ENCODE measurements at places on chromosomes 4 and X.

DNA sequence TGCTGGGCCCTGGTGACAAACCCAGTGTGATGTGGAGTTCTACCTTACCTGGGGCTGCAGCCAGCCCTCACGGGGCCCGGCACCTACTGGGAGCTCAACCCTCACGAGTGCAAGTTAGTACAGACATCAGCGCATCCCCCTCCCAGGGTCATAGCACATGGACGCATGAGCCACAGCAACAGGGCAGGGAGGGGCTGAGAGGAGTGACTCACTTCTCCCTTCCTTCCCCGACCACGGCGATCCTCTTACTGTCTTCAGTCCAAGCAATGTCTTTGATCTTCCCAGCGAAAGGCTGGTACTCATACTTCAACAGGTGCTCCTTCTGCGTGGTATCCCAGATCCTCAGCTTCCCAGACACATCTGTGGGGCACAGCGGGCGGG, 17.8 kb downstream of the WDR1 start:
- no peak for DNase-seq

GRCh38 chr4:105283501-105283900, 136.8 kb downstream of the TET2 start:
- DNase-seq, result no peak

- no peak for DNase-seq
Observed at GRCh38 chr4:23455456-23456158, 434.2 kb downstream of the PPARGC1A start.

DNA sequence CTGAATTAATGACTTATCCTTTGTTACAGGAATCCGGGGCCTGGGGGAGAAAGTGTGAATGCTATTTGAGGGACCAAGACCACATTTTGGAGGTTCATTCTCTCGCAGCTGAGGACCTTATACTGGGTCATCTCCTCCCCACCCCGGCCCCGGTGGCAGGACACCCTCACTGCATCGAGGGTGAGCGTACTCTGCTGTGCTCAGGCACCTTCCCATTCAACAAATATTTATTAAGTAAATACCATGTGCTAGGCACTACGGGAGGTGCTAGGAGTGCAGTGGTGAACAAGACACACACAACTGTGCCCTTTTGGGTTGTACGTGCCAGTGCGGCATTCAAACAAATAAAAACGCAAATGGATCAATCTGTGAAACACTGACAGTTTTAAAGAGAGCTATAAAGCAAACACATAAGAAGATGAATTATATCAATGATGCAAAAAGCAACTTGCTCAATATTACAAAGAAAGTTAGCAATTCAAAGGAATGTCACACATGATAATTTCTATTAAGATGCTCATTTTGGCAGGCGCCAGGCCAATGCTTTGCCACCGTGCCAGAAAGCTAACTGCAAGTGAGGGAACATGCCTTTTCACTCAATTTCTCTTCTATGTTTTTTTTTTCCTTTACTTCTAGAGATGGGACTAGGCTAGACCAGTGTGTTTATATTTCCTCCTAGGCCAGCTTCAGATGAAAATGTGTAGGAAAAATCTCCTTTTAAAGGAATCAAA, 24.6 kb downstream of the ADGRG2 start:
- no peak for DNase-seq

All from fibroblast of skin of left quadriceps (primary cell).